ENCODE measurements at places on chromosomes 7 and 10.
A peak's percentile ranks its signal among the peaks of the same experiment; 100 is the strongest.

DNA sequence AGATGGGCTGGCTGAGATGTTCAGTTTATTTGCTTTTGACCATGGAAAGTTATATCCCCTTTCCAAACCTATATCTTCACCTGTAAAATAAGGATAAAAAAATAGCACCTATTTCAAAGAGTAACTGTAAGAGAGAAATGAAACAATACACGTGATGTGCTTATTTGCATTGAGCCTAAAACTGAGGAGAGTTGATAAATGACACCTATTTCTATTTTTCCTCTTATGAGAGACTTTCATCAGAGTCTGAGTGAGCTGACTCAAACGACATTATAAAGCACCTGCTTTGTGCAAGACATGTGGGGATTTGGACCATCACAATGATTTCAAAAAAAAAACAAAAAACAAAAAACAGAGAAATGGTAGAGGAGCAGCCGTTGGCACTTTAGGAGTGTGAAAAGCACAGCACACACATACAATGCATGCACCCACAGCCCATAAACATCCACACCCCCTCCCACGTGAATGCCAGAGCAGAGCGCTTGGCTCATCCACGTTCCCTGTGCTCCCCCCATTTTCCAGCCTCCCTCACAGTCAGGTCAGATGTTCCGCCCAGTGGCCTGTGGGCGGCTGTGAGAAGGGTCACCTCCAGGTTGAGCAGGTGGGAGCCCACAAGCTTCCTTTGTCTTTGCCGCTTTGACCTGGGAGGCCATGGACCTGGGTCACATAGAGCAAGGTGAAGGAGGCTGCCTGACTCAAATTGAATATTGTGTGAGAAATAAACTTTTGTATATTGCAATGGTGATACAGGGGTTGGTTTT, 253.2 kb upstream of the ZNF32 start:
- no peak for DNase-seq

GRCh38 chr7:137715121-137715520, 131.7 kb downstream of the DGKI start:
- no peak for DNase-seq

- DNase-seq, result no peak
These were observed 9.4 kb downstream of the ACSL5 start for GRCh38 chr10:112383325-112383724.

GRCh38 chr10:62159351-62159750, 109.3 kb downstream of the RTKN2 start:
- DNase-seq, result no peak

DNA sequence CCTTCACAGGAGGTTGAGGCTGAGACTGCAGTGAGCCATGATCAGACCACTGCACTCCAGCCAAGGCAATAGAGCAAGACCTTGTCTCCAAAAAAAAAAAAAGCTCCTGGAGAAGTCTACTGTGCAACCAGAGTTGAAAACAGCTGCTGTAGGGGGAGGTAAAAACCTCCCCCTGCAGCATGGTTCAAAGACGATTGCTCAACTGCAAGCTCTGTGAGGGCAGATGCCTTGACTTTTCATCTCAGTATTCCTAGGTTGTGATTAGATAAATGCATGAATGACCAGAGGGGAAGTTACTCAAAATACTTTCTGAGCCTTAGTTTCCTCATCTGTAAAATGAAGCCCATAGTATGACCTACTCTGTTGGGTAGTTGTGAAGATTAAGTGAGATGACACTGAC, 25.0 kb upstream of the PPA1 start:
- DNase-seq, result no peak

DNA sequence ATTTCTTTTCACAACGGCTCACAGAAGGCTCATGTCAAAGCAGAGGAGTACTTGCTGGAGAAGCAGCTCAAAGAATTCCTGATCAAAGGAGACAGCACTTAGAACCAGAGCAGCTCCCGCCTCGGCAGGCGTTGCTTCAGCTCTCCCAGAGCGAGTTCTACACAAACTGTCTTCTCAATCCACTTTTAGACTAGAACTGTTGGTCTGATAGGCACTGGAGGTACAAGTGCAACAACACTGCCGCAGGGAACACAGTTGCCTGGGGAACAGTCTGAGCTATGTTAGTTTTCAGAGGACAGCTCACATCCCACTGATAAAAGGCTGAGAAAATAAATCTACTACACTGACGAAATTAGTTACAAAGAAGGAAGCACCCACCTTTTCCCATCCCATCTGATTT, 35.4 kb downstream of the CYTH3 start:
- DNase-seq, result no peak

- DNase-seq, result no peak
These were observed 211.6 kb upstream of the MAGI2 start for GRCh38 chr7:79664884-79665676.

DNA sequence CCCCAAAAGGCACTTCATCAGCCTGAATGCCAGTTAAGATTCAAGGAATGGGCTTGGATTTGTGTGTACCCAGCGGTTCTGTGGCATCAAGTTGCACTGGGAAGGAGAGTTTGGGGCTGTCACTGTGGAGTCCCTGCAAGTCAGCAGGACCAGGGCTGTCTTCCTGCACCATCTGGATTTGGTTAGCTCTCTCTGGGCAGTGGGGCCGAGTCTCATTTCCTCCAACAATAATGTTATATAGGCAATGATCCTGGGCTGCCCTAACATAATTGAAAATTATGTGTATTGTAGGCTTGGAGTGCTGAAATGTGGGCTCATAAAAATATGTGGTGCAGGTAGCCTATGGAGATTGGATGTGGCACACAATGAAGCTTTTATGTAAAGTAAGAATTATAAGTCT, 87.2 kb downstream of the TCF7L2 start:
- no peak for DNase-seq

GRCh38 chr7:51970961-51971665, 654.5 kb upstream of the COBL start:
- DNase-seq, result no peak

DNA sequence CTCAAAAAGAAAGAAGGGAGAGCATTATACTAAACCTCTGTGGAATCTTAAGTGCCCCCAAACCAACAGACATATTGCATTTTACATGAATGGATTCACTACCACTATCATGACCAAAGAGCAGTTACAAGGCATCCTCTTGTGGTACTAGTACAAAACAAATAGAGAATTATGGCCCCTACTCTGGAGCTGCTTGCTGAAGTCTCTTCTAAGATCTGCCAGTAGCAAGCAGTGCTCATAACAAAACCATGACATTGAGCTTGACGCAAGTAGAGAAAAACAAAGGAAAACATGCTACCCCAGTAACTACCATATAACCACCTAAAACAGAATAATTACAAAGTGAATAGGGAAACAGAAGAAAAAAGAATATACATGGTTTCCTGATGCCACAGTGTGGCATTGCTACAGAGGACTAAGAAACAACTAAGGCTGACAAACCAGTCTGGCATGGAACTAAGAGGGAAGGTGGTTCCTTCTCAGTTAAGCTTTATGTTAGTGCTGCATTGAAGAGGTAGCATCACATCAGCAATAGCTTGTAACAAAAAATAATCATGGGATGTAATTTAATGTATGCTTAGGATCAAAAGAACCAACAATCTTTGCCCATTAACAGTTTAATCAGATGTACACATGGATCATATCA, 150.2 kb upstream of the AGR3 start:
- DNase-seq, result no peak

DNA sequence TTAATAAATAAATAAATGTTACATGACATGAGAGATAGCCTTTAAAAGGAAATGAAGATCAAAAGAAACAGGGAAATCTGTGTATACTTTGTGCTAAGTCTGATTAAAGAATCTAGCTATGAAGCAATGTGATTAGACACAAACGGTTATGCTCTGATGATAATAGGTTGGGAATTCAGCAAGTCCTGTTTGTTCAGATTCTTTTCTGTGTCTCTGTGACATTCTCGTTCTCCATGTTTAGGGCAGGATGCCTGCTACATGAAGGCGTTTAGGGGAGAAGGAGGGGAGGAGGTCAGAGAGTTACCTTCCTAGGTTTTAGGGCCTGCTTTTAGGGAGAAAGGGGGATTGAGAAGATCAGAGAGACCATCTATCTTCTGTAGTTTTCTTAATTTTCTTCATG, 555.3 kb downstream of the DNAJB9 start:
- no peak for DNase-seq

- DNase-seq, result no peak
These were observed 121.2 kb upstream of the PITRM1 start for GRCh38 chr10:3293581-3294431.

DNA sequence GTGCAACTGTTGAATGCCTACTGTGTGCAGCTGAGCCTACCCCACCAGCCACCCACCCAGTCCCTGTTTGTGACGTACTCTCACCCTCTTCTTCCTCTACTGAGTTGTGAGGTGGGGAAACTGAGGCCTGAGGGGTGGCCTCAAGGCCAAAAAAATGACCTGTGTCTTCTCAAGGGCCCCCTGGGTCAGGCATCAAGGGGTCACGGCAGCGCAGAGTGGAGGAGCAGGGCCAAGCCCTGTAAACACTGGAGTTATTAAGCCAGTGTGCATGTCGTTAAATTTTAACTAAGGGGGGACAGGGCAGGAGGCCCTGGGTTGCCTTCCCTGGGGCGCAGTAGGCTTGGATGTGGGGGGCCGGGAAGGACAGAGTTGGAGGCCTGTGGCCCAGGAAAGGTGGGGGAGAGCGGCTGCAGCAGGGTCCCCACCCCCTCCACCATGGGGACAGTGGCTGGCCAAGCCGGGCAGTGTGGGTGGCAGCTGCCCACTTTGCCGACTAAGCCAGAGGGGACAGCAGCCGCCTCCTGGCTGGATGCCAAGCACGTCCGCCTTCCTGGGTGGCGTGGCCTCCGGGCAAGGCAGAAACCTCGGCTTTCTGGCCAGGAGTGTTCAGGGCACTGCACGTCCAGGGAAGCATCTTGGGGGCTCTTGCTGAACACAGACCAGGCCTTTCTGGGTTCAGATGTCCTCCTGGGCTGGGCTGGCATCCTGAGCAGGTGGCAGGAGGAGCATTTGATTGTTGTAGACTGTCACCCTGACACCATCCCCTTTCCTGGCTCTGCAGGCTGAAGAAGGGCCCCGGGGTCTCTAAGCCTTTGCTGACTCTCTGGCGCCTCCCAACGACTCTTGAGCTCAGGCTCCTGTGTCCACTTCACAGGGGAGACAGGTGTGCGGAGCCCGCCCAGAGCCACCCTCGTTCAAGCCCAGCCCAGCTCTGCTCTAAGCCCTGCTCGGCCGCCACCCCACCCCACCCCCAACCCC, 1.9 kb downstream of the SLC29A4 start:
- peak; percentile 37 for DNase-seq

DNA sequence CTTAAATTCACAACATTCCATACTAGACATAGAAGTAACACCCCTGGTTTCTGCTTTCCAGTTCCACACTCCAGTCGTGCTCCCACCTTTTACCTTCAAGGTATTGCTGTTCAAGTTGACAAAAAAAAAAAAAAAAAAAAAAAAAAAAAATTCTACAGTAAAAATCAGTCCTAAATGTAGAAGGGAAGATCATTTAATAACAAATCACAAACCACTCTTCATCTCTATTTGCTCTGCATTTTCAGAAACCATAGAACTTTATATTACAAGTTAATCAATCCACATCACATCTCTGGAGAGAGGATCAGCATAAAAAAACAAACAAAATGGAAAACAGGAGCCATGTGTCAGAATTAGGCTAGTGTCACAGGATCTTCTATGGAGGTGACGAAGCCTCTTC, 206.3 kb upstream of the KLF14 start:
- peak; percentile 43 for DNase-seq

DNA sequence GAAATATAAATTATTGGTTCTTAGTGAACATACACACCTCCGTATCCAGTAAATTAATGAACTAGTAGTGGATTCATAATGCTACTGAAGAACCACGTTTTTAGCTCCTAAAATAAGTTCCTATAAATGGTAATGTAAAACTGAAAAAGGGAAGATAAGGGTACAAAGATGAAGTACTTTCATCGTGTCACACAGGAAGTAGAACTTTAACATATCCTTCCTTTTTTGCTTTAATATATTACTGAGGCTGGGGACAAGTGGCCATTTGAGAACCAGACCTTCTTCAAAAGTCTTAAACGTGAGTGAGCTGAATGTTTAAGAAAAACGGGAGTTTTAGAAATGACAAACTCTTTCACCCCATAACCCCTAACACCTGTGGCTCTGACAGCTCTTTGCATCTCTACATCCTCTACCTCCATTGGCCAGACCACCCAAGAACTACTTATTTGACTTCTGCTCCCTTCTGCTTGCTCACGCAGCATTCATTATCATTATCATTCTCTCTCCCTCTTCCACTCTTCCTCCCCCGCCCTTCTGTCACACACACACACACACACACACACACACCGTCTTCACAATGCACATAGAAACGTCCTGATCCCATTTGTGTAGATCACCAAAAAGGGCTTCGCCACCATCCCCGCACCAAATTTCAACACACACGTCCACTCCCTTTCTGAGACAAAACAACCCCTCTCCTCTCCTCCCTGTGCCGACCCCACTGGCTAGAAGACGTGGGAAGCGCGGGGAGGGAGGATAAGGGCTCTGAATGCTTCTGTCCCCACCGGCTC, 677 bp downstream of the SKAP2 start:
- DNase-seq, result peak; percentile 35

GRCh38 chr10:73433538-73433867, at the start of gene MSS51:
TSS of gene MSS51 (minus strand) at chr10:73433561. CDS start at chr10:73428284, 5,277 bp downstream.
- no peak for DNase-seq
